ENCODE measurements at places on chromosomes 5 and 9.

DNA sequence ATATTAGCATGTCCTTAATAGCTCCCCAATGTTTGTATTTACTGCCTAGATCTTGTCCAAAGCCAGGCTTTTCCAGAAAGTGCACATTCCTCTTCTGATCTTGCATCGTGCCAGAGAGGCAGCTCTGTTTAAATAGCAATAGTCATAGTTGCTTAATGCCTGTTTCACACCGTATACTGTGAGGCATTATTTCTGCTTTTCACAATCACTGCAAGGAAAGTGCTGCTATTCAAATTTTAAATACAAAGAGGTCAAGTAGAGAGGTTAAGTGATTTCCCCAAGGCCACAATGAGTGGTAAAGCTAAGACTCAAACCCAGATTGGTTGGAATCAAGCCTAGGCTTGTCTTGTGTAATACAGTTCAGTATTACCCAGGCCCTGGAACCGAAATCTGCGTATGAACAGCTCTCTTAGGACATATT lies 153.6 kb downstream of the SNX18 start:
- DNase-seq: peak; percentile 96

DNA sequence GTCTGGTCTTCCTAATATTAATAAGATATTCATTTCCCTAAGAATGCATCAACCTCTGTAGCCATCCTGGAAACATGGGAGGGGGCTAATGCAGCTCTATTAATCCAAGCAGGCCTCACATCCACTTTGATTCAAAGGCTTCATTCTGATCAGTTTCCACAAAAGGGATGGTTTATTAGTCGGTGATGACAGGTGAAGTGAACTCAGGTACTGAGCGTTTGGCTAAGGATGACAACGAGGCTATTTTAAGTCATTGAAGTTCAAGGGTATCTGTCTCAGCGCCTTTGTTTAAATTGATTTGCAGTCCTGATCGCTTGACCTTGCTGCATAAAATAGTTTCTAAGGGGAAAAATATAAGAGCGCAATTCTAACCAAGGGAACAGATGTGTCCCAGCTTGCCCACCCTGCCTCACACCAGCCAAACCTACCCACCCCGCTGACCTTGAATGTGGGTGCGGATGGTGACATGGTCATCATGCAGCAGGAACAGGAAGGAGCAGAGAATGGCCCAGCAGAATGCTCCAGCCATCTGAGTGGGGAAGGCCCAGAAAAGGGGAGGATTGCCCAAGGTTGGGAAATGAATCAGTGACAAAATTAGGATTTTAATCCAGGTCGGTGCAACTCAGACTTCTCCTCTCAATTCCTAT lies 70.5 kb upstream of the ZNF618 start:
- no peak for DNase-seq

- DNase-seq: no peak
These were observed 63.5 kb downstream of the ROR2 start for GRCh38 chr9:91886414-91887076.

DNA sequence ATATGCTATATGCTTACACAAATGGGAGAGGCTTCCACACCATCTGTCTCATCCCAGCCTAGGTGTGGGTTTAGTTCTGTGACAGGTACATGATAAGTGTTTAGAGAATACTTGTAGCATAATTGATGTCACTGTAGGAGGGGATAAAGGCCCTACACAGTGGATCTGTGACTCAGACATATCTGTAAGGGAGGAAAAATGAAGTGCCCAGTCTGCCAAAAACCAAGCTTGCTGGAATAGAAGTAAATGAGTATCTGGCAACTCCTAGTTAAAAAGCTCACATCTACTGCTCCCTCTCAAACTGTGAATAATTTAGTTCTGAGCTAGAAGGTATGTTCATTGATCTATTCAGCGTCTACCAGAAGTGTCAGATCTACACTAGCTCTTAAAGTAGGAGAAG lies 38.9 kb upstream of the FAM174A start:
- DNase-seq: no peak

- DNase-seq: peak; percentile 86
These were observed 47.1 kb upstream of the RAI14 start for GRCh38 chr5:34608859-34609648.

- DNase-seq: no peak
These were observed 88.4 kb downstream of the ENC1 start for GRCh38 chr5:74552101-74552500.

DNA sequence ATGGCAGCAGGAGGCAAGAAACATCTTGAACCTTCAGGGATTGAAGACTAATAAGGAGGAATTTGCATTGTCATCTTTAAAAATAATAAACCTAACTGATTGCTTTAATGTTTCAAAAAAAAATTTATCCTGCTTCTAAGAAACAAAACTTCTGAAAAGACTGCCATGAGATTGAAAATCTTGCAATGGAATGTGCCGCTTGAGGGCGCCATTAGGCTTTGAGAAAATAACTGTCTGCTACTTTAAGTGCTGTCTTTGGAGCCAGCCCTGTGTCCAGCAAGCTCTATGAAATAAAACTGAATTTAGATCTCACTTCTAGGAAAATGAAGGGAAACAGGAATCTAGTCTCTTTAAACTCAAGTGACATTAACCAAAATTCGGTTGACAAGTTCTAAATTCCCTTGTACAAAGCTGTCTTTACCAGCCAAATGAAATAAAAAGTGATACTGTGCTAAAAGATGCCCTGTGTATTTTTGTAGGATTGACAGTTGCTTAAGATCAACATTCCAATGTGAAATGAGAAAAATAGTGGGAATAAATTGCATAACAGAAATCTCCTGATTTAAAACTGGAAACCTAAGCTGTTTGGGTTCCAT lies 79.4 kb downstream of the ESM1 start:
- peak; percentile 68 for DNase-seq

- DNase-seq: no peak
These were observed 1.5 kb upstream of the STC2 start for GRCh38 chr5:173329491-173330337.

- DNase-seq: peak; percentile 41
These were observed 19.9 kb downstream of the PRRX2 start for GRCh38 chr9:129685220-129685932.

All from fibroblast of gingiva (primary cell).